ENCODE measurements at places on chromosomes 3 and 15. TPM values are rescaled to one million over a fixed set of nuclear protein-coding genes. Genes with fewer than 3 reads are reported as not detected.

DNA sequence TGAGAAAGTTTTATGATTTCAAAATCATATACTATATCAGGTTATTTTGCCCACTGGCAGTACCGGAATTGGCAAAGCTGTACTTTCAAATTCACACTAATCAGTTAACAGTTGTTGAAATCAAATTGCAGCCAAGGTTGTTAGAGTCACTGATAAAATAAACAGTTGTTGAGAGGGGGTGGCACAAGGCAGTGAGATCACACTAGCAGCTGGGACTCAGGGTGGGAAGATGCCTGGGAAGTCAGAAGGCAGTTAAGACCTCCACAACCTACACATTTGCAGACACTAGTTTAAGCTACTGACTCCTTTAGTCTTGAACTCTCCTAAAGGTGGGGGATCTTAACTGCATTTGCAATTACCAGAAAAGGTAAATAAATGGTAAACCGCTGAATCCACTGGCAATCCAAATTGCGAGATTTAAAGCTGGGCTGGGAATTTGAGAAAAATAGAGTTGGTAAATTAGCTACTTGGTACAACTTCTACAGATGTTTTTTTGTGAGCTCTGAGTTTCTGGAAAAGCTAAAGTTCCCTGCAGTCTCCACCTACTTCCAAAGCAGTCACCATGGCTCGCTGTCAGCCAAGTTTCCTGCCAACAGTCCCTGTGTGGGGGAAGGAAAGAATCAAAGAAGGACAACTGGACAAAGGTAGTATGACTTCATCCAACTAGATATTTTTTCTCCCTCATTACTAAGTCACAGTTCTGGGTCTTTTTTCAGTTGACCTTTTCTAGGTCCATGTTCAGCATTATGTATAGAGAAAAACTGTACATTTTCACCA lies 105.7 kb downstream of the ZNF385D start:
- no peak for DNase-seq
- H3K4me1 ChIP-seq = no peaks in the 10 kb centered on the region
- no peak overlapping the region for H3K27ac ChIP-seq
- H3K27me3 ChIP-seq = no peaks in the 10 kb centered on the region
- no peaks in the 10 kb centered on the region for H3K36me3 ChIP-seq

DNA sequence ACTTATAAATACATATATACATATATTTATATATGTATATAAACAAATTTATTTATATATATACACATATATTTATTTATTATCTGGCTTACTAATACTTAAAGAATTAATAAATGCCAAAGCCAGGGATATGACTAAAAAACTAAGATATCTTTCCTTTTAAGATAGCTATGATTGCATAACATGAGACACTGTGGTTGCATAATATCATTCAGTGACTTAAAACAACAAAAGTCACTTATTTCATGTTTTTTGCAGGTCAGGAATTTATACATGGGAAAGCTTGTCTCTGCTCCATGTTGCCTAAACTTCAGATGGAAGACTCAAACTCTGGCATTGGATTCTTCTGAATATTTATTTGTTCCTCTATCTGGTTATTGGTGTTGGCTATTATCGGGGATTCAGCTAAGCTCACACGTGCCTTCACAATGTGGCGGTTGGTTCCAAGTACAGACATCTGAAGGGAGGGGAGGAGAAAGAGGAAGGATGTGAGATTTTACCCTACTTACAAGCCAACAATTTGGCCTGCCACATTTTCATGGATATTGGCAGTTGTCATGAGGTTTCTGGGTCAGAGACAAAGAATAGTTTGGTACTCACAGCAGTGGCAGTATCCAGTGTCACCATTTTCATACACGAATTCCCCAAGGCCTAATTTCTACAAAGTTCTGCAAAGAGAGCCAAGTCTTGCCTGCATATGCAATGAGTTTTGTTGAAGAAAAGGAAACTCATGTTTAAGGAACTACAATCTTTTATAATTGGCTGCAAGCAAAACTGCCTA lies 381.6 kb downstream of the EPHA3 start:
- no peak for DNase-seq
- H3K4me3 ChIP-seq = no peak overlapping the region
- no peaks in the 10 kb centered on the region for H3K4me1 ChIP-seq
- H3K27me3 ChIP-seq = no peaks in the 10 kb centered on the region

DNA sequence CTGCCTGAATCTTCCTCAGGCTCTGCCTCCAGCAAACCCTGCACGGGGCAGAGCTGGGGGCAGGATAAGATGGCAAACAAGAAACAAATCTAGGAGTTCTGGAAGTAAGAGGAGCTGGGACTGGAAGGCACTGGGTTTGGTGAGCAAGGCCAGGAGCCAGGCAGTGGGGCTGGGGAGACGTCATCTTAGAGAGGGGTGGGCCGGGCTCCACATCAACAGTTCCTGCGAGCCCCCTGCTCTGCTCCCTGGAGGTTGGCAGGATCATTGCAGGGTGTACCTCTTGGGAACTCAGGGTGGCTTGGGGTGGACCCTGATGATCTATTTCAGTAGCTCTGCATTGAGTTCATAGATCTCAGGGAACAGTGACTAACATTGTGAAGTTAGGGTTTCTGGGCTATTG lies 87.3 kb upstream of the PRR23E start:
- no peak for DNase-seq
- no peaks in the 10 kb centered on the region for H3K36me3 ChIP-seq
- H3K27ac ChIP-seq = no peak overlapping the region

GRCh38 chr15:46489276-46489675 lies 854.4 kb downstream of the SQOR start:
- H3K27ac ChIP-seq = no peak overlapping the region
- no peaks in the 10 kb centered on the region for H3K4me1 ChIP-seq
- H3K27me3 ChIP-seq = no peaks in the 10 kb centered on the region
- DNase-seq = no peak

DNA sequence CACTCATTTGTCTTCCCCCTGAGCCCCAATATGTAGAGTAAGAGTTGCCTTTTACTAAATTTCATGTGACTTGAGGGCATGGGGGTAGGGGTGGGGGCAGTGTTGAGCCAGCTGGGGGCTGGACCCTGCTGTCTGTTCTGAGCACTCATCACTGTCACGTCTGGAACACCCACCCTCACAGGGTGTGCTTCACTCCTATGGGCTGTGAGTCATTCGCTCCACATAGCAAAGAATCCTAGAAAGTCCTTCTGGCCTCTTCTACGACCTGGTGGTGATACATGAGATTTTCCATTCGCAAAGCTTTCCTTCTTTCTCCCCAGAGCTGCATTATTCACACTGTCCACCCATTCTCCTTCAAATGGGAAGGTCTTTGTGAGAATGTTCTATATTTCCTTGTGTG lies 43.6 kb upstream of the MGLL start:
- H3K27ac ChIP-seq = no peak overlapping the region
- no peaks in the 10 kb centered on the region for H3K4me1 ChIP-seq
- no peak for DNase-seq
- H3K27me3 ChIP-seq = no peaks in the 10 kb centered on the region

GRCh38 chr15:88992216-88992615 lies 79.0 kb upstream of the MFGE8 start:
- H3K36me3 ChIP-seq = no peaks in the 10 kb centered on the region
- H3K27me3 ChIP-seq = no peaks in the 10 kb centered on the region
- no peak overlapping the region for H3K27ac ChIP-seq
- no peaks in the 10 kb centered on the region for H3K4me1 ChIP-seq

GRCh38 chr3:26004172-26004571 lies 214.3 kb downstream of the OXSM start:
- no peak overlapping the region for H3K4me3 ChIP-seq
- H3K4me1 ChIP-seq = no peaks in the 10 kb centered on the region
- H3K27me3 ChIP-seq = no peaks in the 10 kb centered on the region

- DNase-seq = no peak
- no peaks in the 10 kb centered on the region for H3K36me3 ChIP-seq
- H3K4me1 ChIP-seq = peaks cover 3% of the 10 kb centered on the region
These were observed 270.1 kb upstream of the TBL1XR1 start for GRCh38 chr3:177467247-177467985.

Gene CYP11A1
- total RNA-seq = not detected

Gene POLR2H
- total RNA-seq = 61.3 TPM

DNA sequence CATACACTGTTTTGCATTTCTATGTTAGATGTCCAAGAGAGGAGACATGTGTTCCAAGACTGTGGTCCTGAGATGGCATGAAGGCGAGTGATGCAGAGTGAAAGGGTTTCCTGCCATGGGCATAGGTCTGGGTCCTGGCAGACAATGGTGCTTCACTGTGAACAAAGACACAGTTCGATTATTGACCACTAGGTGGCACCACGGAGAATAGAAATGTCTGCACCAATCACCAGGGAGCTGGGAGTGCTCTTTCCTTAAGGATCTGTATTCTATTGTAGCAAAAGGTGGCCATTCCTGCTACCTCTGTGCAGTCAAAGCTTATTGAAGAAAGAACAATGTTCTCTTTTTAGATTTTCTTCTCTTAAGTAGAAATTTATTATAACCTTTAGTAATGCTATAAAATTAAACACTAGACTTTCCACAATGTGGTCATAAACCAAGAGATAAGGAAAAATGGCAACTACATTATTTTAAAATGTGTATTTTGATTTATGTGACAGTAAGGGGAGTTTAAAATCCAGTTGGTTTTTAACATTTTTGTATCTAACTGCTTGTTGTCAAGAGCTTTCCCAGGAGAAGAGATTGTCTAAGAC lies 88.7 kb downstream of the GABRG3 start:
- no peak overlapping the region for H3K4me3 ChIP-seq
- DNase-seq = no peak
- no peaks in the 10 kb centered on the region for H3K27me3 ChIP-seq
- H3K36me3 ChIP-seq = no peaks in the 10 kb centered on the region
- H3K4me1 ChIP-seq = no peaks in the 10 kb centered on the region

Gene C3orf52
- 2.0 TPM for total RNA-seq

Gene TMEM41A
- 28.0 TPM for total RNA-seq

DNA sequence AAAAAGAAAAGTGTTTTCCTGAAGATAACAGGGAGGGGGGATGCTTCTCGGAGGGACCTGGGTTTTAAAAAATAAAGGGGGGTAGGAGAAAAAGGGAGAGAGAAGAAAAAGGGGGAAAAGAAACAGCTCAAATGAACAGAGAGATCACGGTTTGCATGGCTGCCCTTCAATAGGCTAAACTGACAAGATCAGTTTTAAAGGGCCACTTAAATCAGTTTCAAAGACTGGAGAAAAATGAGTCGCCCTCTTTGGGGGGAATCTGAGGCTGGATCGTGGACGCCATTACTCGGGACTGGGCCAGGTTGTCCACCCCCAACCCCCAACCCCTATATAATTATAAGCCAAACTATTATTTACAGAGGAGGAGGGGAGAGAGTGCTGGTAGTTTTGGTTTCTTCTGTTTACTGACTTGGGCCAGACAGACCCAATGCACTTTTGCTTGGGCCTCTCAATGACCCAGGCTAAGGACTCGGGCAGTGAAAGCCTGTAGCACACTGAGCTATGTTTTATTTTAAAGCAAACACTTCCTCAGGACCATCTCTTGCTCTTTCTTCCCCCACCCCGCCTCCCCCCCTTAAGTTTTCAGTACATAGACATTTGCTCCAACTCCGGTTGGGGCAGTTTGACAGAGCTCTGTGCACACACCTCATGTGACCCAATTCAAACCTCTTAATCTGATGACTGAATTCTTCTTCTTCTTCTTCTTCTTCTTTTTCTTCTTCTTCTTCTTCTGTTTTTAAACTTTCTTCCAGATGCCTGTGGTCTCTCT lies 6.3 kb downstream of the NR2F2 start:
- H3K27ac ChIP-seq = no peak overlapping the region
- peaks cover 3% of the 10 kb centered on the region for H3K4me1 ChIP-seq
- H3K4me3 ChIP-seq = no peak overlapping the region
- peaks cover 11% of the 10 kb centered on the region for H3K27me3 ChIP-seq
- H3K36me3 ChIP-seq = no peaks in the 10 kb centered on the region

DNA sequence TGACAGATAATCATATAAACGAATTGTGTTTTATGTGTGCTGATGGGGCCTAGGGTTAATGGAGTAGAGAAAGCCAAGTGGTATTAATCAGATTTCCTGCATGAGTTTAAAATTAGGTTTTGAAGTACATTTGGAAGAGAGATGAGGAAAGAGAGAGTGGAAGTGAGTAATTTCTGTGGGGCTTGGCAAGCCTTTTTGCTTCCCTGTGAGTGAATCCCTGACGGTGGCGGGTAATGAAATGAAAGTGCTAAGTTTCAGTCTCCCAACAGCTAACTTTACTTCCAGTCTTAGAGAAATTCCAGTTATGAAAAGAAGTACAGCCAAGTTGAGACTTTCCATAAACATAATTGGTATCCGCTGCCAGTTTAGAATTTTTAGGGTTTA lies 139.4 kb downstream of the BBX start:
- H3K27me3 ChIP-seq = no peaks in the 10 kb centered on the region
- no peak overlapping the region for H3K27ac ChIP-seq
- H3K36me3 ChIP-seq = no peaks in the 10 kb centered on the region
- peaks cover 17% of the 10 kb centered on the region for H3K4me1 ChIP-seq

Gene TTC21A
- 3.9 TPM for total RNA-seq

- no peak overlapping the region for H3K27ac ChIP-seq
- H3K27me3 ChIP-seq = no peaks in the 10 kb centered on the region
- peaks cover 40% of the 10 kb centered on the region for H3K4me1 ChIP-seq
- no peaks in the 10 kb centered on the region for H3K36me3 ChIP-seq
These were observed 358.4 kb downstream of the FOXP1 start for GRCh38 chr3:71225002-71225684.

Gene OR4F15
- total RNA-seq = not detected

Gene LRRN1
- total RNA-seq = 0.23 TPM

DNA sequence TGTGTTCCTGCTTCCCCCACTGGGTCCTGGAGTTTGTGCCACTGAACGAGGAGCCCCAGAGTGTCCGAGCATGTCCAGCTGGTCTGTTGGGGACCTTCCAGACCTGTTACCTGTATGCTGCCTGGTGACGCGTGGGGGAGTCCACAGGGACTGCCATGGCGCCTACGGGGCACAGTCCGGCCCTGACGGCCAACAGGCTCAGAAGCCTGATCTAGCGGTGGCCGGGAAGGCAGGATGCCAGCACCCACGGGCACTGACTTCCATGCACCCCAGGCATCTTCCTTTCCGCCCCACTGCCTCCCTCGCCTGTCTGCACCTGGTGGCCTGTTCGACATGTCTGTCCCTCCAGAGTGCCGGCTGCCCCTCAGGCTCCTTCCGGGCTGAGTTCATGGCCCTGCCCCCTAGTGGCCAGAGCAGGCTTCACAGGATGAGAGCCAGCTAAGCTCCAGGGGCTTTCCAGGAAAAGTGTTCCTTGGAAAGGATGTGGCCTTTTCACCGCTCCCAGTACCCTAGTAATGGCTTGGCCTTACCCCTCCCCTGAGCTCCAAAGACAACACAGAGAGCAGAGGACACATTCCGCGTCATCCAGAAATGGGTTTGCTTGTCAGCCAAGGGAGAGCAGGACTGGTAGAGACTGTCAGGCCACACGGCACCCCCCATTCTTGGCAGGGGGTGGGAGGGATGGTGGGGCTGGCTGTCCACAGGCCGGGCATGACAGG lies 35.7 kb downstream of the NGRN start:
- no peak overlapping the region for H3K27ac ChIP-seq
- H3K27me3 ChIP-seq = no peaks in the 10 kb centered on the region
- no peaks in the 10 kb centered on the region for H3K36me3 ChIP-seq
- H3K4me3 ChIP-seq = no peak overlapping the region
- peaks cover 11% of the 10 kb centered on the region for H3K4me1 ChIP-seq

All from CD4-positive, alpha-beta memory T cell (primary cell).